Kidney (tissue), 22 donors: ENCODE measurements at places on chromosomes 1 and 21. TPM values are rescaled to one million over a fixed set of nuclear protein-coding genes. Genes with fewer than 3 reads are reported as not detected.

DNA sequence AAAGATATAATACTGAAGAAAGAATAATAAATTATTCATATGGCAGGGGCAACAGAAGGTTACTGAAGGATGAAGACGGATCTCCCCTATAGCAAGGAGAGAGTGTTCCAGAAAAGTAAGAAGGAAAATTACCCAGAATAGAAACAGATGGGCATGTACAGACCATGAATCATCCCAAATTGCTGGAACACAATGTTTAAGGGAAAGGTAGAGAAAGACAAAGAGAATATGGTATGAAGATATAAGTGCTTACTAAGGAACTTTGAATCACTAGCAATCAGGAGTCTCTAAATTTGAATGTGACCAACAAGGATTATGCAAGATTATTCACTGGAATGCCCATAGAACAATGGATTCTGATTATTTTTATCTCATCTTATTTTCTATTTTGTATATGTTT is 375.4 kb downstream of the COL11A1 start:
- no peak for DNase-seq

DNA sequence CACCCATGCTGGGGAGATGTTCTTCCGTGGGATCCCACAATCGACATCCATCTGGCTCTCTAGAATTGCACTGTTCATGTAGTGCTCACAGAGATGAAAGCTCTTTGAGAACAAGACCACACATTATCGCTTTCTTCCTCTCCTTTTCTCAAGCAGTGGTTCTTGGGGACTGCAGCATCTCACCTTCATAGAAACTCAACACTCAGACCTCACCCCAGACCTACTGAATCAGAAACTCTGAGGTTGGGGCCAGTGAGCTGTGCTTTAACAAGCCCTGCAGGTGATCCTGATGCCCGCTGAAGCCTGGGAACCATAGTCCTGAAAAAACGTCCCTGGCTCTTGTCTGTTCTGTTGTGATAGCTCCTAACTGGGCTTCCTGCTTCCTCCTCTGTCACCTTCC is 251.3 kb upstream of the FGGY start:
- no peak for DNase-seq

DNA sequence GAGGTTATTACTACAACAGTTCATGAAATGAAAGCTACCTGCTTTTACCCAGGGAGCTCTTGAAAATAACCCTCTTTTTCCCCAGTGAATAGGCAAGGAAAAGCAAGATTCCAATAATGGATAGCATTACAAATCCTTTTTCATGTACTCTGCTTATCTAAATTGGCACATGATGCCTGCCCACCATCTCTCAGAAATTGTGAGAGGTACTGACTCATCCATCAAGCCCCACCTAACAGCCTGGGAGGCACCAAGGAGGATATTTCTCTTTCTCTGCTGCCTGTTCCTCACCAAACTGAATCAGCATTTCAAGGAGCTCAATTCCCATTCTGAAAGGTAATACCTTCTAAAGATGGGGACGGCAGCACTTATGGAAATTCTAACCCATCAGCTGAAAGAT is 34.4 kb downstream of the PALMD start:
- DNase-seq: no peak

DNA sequence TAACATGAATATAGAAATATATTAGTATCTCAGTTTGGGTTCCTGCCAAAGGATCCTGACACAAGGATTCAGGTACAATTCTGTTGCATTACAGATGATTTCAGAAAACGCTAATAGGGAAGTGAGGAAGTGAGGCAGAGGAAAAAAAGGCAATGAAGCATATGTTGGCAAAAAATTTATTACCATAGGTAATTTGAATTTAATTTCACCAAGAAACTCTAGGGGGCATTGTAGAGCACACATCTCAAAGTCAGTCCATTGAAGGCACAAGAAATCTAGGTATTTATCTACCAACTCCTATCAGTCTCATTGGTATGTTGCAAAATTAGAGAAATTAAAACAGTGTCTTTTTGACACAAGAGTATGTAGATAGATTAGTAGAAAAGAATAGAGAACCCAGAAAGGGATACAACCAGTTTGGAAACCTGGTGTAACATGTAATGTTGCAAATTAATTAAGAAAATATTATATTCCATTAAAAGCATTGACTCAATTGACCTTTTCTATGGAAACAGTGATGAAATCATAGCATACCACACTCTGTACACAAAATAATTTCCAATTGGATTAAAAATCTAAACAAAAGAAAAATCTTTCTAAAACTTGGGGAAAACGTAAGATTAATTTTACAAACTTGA is 104.9 kb upstream of the SNX7 start:
- DNase-seq: peak; percentile 8

DNA sequence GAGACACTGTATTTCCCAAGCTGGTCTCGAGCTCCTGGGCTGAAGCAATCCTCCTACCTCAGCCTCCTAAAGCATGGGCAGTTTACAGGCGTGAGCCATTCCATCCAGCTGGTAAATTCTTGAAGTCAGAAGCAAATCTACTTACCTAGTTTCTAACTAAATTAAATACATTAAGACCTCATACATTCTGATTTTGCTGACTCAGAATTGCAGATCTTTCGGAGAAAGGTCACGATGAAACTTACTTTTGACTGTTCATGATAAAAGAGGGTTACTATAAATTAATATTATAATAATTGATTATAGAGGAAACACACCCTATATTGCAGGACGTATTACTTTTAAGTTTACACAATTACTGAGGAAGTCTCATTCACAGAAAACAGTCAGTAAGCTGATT is 132.3 kb downstream of the ZZZ3 start:
- DNase-seq: no peak

DNA sequence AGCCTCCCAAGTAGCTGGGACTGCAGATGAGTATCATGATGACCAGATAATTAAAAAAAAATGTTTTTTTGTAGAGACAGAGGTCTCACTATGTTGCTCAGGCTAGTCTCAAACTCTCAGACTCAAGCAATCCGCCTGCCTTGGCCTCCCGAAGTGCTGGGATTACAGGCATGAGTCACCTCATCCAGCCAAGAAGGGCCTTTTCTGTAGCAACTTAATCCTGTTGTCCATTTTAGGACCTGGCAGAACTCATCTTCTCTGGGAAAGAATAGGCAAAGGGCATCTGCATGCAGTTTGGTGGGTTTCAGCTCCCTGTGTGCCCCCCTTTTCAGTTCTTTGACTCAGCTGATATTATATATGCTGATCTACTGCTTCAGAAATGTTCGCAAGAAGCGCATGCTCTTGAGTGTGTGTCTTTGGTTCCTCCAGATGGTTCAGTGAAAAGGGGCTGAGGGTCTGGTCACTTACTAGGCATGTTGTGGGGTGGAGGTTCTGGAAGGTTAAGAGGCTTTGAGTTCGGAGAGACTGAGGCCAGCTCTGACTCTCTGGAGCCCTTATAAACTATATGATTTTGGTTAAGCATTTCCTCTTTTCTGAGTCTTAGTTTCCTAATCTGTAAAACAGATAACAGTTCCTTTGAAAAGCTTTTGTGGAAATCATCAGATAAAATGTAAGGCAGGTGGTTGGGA is 19.4 kb upstream of the SRSF4 start:
- no peak for DNase-seq

Gene IL20
- total RNA-seq: not detected

Gene RHBDL2
- 2.1 TPM for total RNA-seq
